ENCODE measurements at places on chromosomes 1 and 21.

DNA sequence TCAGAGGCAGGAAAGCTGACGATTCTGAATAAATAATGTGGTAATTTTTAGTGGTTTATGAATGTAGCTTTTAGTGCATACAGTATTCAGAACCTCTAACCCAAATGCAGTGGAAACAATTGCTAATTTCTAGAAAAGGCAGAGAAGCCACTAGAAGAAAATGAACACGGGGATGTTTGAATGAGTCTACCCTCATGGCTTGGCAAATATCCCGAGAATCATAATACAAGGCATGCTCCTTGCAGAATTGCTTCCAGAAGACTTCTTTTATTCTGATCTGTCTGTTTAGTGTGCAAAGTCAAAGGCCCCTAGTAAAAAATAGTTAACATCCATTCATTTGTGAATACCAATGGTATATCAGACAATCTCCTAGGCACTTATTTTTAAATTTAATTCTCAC lies 246.8 kb downstream of the LMO4 start:
- no peak for DNase-seq

- no peak for DNase-seq
Observed at GRCh38 chr1:116038679-116039078, 62.4 kb downstream of the SLC22A15 start.

DNA sequence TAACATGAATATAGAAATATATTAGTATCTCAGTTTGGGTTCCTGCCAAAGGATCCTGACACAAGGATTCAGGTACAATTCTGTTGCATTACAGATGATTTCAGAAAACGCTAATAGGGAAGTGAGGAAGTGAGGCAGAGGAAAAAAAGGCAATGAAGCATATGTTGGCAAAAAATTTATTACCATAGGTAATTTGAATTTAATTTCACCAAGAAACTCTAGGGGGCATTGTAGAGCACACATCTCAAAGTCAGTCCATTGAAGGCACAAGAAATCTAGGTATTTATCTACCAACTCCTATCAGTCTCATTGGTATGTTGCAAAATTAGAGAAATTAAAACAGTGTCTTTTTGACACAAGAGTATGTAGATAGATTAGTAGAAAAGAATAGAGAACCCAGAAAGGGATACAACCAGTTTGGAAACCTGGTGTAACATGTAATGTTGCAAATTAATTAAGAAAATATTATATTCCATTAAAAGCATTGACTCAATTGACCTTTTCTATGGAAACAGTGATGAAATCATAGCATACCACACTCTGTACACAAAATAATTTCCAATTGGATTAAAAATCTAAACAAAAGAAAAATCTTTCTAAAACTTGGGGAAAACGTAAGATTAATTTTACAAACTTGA lies 104.9 kb upstream of the SNX7 start:
- DNase-seq: no peak

GRCh38 chr1:76769911-76770310 lies 97.4 kb upstream of the ST6GALNAC5 start:
- DNase-seq: no peak

GRCh38 chr1:188706742-188707141 lies 1770.9 kb downstream of the BRINP3 start:
- DNase-seq: no peak

DNA sequence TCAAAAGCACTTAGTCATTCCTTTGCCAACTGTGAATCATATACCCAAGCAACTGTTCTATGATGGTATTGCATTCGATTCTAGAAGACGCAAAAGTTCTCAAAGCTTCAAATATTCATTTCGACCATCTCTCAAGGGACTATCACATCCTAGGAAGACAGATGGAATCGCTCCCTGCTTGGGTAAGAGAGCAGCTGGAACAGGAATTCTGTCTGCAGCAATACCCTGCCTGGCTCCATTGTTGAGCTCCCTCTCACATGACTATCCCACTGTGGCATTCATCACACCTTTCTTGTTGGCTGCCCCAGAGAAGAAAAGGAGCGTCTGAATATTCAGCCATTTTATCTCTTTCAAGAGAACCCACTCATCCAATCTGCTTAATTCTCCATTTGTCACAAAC lies 397.7 kb downstream of the NTNG1 start:
- DNase-seq: no peak

DNA sequence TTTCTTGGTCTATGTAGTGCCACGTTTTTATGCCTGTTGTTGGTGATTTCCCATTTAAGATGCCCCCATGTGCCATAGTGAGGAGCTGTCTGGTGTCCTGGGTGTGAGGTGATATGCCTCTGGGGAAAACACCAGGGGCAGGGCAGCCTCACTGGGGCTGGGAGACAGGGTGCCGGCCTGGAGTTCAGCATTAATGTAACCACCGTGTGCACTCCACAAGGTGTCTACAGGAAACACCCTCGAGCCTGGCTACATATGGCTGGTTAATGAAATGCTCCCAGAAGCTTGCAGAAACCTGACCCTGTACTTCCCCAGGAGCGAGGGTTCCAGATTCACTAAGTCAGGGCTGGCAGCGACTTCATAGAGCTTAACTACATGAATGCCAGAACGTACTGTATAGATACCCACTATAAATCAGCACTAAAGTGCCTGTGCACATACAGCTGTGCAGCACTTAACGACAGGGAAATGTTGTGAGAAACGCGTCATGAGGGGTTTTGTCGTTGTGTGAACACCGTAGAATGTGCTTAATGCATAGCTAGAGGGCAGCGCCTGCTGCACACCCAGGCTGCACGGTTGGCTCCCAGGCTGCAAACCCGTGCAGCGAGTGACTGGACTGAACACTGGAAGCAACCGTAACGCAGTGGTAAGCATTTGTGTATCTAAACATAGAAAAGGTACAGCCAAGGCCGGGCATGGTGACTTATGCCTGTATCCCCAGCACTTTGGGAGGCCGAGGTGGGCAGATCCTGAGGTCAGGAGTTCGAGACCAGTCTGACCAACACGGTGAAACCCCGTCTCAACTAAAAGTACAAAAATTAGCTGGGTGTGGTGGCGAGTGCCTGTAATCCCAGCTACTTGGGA lies 10.4 kb downstream of the TFF2 start:
- no peak for DNase-seq

DNA sequence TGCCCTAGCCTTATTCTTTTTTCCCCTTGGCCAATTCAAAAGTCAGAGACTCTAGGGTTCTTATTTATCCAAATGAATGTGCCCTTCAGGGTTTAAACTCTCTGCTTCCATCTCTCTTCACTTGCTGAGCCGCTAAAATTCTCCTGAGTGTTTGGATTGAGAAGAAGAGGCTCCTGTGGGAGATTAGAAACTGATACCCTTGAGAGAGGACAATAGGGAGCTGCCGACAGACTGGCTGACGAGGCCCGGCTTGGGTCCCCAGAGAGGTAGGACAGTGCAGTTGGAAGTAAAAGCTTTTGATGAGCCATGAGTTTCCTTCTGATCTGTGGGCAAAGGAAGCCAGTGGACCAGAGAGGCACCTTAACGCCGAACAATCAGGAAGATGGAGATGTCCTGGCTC lies 41.3 kb upstream of the UBE2U start:
- DNase-seq: no peak

Data from stimulated activated CD4-positive, alpha-beta T cell treated with anti-CD3 and anti-CD28 coated beads, Interleukin-4, amount 100 ng/mL, for 4 hours (primary cell).